CD8-positive, alpha-beta memory T cell (primary cell): ENCODE measurements at places on chromosomes 2 and 18.

GRCh38 chr2:42764901-42765300, 966 bp upstream of the OXER1 start:
- DNase-seq, result no peak

- no peak for DNase-seq
These were observed 743.3 kb downstream of the SLC4A3 start for GRCh38 chr2:220370764-220371163.

DNA sequence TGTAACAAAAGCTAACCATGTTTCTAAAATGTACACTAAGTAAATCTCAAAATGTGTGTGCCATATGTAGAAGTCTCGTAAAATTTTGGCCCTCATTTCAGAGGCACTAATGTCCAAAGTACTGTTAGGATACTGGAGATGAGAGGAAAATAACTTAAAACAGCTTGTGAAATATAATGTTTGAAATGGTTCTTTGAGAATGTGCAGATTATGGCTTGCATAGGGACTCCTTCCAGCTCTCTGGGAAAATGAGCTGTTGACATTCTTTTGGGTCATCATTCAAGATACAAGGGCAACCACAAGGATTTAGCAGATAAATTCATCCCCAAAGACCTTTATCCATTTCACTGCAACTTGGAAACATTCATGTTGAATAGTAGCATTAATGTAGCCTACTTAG, 38.1 kb upstream of the OTX1 start:
- DNase-seq, result no peak

GRCh38 chr2:69701100-69701945, 40.6 kb upstream of the ANXA4 start:
- no peak for DNase-seq

DNA sequence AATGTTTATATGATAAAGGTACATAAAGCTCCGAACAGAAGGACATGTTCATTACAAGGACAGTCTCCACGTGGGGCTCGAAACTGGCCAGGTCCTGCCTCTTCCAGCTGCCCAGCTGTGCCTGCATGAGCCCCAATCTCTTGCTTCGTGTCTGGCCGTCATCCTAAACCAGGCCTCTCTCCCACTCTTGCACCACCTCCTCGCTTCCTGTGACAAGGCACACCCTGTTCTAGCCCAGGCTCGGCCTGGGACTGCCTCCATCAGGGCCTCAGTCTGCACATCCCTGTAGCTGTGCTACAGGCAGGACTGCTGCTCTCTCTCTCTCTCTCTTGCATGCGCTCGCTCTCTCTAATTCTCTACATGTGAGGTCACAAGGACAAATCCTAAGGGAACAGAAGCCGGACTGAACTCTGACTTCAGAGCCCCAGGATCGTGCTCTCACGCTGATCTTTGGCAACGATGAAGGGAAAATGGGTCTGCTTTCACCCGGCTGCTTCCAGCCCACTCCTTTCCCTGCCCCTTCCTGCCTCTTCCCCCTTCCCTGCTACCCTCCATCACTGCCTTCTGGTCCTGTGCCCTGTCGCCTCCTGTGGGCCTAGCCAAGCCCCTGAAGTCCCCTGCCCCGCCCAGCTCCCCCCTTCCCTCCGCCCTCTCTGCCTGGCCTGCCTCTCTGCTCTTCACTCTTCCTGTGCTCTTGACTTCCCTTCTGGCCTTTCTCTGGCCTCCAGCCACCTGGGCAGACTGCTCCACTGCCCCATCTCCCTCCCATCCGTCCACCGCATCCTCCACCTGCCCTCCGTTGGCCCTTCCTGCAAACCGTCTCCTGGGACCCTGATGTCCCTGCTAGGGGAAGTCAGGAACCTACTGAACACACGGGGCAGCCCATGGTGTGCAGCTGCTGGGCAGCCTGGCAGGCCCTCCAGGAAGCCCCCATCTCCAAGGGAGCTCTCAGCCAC, 7.8 kb upstream of the GPR55 start:
- DNase-seq, result no peak

DNA sequence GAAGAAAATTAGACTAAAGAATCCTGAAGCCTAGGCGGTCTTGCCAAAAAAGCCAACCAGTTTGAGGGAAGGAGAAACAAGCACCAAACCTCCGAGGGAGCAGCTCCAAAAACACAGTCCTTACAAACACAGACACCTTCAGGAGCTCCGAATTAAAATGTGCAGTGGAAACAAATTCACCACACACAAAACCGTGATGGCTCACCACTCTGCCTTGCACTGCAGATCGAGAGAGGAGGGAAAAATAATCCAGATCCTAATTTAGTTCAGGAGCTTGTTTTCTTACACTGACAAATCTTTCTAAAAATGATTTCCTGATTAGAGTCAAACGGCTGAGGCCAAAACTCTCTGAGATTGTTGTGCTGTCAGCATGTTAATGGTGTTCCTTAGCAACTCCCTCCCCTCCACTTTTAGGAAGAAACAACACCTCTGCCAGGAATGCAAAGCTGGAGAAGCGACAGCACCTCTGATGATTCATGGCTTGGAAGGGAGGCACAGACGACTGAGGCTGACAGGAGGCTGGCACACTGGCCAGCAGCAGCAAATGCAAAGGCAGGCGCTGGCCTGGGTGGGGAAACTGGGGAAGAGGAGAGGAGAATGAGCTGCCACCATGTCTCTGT, 249.4 kb upstream of the KLHL29 start:
- no peak for DNase-seq

DNA sequence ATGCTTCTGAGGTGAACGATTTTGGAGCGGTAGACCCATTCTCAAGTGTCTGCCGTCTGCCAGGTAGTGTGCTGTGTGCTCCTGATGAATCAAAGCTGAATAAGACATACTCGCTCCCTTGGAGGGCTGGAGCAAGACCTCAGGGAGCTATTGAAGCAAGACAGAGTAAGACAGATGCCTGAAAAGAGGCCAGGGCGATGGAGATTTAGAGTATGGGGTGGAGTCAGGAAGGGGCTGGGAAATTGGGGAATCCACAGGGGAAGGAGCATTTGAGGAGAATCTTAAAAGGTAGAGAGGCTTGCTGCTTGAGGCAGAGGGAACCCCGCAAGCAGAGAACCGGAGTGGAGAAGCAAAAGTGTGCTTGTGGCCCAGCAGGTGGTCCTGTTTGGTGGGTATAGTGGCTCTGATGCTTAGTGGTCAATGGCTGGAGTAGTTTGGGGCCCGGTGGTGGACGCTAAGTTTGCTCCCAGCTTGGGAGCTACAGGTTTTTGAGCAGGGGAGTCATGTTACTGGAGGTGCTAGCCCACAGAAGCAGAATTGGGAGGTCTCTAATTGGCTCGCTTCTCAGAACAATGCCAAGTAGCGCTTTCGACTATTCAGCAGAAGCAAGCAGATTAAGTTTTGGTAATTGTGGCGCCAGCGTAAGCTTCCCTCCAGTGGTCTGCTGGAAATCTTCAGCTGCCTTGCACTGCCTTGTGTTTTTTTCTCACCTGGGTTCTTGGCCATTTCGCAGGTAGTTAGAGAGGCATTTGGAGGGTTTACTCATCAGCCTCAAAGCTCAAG, 2.0 kb downstream of the CNNM4 start:
- no peak for DNase-seq

- no peak for DNase-seq
These were observed 111.4 kb downstream of the NBAS start for GRCh38 chr2:15449556-15450236.

DNA sequence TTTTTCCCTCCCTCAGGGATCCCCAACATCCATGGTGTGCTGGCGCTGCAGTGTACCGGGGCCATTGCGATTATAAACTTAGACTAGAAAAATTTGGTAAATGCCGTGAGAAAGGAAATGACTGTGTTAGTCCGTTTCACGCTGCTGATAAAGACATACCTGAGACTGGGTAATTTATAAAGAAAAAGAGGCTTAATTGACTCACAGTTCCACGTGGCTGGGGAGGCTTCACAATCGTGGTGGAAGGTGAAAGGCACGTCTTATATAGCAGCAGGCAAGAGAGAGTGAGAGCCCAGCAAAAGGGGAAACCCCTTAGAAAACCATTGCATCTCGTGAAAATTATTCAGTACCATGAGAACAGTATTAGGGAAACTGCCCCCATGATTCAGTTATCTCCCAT, 44.3 kb downstream of the NTSR2 start:
- no peak for DNase-seq

- DNase-seq, result no peak
These were observed 39.2 kb downstream of the GALNT1 start for GRCh38 chr18:35620765-35621164.

- no peak for DNase-seq
These were observed 1047.2 kb upstream of the PIK3C3 start for GRCh38 chr18:40907842-40908241.

DNA sequence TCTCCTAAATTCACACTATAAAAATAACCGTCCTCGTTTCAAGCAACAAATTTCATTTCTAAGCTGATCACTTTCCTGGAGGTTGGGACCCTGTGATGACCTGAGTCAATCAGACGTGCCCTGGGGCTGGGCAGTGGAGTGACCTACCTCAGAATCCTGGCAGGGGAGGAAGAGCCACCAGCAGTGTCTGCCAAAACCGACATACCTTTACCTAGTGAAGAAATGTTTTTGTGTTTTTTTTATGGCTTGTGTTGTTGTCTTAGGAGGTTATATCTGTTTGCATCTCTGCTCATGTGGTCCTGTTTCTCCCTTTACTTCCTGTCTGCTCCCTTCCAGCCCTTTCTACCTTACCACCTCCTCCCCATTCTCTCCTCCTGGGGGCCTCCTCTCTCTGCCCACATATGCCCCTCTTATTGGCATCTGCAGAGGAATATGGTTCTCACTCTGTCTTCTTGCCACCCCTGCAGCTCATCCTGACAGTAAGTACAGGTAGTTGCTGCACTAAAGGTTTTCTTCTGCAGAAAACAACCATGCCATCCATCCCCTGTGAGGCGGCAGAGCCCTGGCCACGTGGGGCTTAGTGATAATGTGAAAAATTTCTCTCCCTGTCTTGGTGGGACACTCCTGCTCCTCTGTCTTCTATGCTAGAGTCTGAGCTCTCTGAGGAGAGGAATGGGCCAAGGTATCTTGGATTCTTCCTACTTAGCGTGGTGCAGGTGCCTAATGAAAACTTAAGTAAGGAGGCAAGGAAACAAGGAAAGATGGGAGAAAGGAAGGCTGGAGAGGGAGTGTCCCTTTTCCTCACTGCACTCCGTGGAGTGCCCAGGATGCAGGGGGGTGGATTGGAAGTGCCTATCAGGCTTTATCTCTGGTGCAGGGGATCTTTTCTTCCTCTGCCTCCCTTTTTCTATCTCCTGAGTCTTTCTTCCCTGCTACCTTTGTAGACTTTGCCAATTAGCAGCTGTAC, 15.4 kb downstream of the ACOXL start:
- no peak for DNase-seq

DNA sequence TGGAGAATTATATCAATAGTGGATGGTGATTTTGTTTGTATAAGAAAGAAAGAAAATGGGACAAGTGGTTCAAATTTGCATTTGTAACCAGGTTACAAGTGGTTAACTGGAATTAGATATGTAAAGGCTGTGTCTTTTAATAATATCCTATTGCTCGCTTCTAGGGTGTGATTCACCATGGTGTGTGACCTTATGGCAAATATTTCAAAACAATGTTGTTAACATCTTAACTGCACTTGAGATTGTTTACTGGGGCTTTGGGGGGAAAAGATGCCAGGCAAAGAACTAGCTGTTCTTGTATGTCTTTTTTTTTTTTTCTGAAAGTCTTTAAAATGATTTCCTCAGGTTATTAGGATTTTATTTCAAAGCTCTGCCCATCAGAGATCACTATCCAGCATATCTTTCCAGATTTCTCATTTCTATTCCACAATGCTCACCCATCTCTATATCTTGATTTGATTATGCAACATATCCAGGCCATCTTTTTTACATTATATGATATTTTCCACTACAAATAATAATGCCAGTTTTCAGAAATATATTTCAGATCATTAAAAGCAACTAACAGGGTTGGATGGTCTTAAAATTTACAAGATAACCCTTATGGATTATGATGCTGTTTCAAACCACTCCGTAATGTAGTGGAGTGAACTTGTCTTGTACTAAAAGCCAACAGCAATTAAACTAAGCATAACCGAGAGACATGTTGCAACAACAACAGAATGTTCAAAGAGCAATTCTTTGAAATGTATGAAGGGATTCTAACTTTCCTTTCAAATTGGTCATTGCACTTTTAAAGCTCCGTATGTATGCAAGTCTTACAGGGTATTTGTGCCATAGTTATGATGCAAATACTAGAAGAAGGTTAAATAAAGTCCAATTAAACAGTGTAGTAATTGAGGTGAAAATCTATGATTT, 341.5 kb upstream of the ETAA1 start:
- DNase-seq, result no peak
